H4 (cell line): ENCODE measurements at places on chromosomes 4 and X. TPM values are rescaled to one million over a fixed set of nuclear protein-coding genes. Genes with fewer than 3 reads are reported as not detected.

GRCh38 chr4:8419222-8420041, 21.1 kb downstream of the ACOX3 start:
- peak; percentile 52 for DNase-seq

GRCh38 chrX:49163555-49164419, 1.2 kb downstream of the MAGIX start:
- peak; percentile 71 for DNase-seq

The JCHAIN gene
- 1.3 TPM in 1 of 2 replicates, not detected in the other for total RNA-seq

The PDLIM3 gene
- 12.5 and 16.2 TPM in 2 replicates for total RNA-seq

DNA sequence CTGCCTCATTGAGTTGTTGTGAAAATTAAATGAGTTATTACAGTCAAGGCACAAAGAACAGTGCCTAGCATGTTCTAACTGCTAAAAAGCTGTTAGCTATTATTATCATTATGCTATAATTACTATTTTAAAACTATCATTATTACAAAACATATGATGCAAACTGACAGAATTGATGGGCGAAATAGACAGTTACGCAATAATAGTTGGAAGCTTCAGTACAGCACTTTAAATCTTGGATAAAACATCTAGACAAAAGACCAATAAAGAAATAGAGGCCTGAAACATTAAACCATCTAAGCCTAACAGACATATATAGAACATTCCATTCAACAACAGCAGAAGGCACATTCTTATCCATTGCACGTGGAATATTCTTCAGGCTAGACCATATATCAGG, 73.0 kb downstream of the TAB3 start:
- DNase-seq = no peak

- peak; percentile 47 for DNase-seq
Observed at GRCh38 chr4:6372649-6373525, 99.5 kb downstream of the PPP2R2C start.

- no peak for DNase-seq
Observed at GRCh38 chr4:140702096-140702757, 54.0 kb downstream of the TBC1D9 start.
